ENCODE measurements at places on chromosomes 7 and 10.

GRCh38 chr10:3510741-3511140 lies 274.3 kb downstream of the KLF6 start:
- DNase-seq, result no peak

DNA sequence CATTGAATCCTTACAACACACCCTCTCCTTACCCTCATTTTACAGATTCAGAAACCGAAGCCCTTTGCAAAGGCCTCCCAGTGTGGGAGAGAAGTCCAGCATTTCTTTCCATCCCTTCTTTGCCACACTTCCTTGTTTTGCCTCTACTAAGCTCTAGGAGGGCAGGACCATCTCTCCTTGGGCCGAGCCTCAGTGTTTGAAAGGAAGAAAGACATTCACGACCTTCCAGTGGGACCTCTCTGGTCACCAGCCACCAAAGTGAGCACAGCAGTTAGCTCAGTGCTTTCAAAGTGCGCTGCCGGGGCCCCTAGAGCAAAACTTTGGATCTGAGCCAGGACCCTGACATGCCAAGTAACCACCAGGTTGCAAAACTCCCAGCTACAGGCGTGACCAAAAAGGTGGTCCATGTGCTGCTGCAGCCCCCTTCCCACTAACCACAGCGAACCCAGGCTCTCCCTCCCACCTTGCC lies 12.4 kb downstream of the CTBP2 start:
- DNase-seq, result no peak

DNA sequence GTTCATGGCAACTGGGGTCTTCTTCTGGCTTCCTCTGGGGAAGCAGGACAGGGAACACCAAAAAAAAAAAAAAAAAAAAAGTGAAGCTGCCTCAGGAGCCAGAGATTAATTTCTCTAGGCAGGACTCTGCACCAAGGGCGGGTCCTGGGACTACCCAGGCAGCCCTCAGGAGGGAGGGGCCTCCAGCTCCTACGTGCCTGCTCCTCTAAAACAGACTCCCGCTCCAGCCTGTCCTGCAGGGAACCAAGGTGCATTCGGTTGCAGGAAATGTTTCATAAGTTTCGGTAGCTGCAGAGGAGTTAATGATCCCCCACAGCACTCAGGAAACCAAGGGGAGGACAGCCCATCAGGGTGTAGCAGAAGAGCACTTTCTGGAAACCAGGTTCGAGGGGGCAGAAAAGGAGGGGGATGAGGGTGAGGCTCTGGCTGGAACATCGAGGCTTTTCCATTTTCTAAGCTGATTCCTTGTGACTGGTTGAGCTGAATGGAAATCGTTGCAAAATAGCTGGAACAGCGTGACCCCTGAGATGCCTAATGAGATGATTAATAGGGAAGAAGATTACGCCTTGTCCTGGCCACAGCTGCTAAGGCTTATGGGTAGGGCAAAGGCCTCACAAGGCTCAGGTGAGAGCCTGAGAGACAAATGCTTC lies 84.2 kb downstream of the STRA8 start:
- DNase-seq, result no peak

- no peak for DNase-seq
Measured at GRCh38 chr7:123355576-123356190, 155.9 kb upstream of the SLC13A1 start.

DNA sequence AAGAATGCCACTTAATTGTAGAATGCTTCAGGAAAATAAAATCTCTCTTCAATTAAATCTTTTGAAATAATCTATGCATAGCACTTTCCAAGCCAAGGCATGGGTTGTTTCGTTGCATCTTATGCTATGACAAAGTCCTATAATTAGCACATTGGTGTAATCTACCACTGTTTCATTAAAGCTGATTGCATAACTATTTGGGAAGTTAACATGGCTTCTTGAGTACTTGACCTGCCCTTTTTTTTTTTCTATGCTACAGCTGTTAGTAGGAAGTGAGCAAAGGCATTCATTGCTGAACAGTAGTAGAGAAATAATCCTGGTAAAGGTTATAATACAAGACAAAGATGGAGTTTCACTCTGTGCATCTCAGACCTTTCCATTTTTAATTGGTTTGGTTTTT lies 557.2 kb upstream of the CELF2 start:
- DNase-seq, result no peak

- DNase-seq, result no peak
Measured at GRCh38 chr7:117640465-117640864, 160.6 kb downstream of the CFTR start.

DNA sequence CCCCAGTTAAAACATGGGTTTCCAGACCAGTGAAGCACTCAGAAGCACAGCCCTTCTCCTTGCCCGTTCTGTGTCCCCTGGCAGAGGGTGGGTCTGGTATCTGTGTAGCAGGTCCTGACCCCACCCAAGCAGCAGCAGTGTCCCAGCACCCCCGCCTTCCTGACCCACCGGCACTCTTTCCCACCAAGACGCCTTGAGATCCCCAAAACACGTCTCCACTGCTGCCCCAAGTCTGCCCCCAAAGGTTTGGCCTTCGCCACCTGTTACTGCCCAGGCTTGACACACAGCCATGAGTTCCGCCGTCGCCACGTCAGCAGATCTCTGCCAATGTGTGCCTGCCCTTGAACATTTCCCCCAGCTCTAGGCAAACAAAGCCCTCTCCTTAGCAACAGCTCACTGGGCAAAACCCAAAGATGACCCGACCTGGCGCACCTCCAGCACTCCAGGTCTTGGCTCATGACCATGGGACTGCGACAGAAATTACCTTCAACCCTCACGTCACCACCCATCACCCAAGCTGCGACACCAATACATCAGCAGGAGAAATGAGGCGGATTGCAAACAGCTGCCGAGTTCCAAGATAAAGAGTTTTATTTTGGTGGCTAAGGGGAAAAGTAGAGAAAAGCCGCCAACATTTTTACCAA lies 75.6 kb downstream of the CTBP2 start:
- DNase-seq, result no peak

- no peak for DNase-seq
Measured at GRCh38 chr10:97179731-97180362, 5.9 kb downstream of the SLIT1 start.

DNA sequence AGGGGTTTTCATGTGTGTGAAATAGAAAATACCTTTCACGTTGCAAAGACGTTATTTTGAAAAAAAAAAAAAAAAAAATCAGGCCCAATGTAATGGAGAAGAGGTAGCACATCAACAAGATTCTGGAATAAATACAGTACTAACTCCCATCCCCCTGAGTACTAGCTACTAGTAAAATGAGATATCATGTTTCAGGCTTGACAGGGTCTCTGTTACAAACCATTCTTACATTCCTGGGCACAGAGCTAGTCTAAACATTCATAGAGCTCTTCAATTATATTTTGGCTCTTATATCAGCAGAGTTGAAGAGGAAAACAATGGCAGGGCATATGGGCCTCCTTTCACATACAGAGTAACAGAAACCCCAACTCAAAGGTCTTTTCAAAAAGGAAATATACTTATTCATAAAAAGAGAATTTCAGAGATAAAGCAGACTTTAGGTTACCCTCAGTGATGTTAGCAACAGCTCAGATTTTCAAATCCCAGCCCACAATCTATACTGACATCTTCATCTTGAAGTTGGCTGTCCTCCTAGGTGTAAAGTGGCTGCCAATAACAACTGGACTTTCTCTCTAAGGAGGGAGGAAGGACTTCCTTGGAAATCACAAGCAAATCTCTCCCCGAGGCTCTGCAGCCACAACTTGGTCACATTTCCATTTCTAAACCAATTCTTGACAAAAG lies 18.6 kb downstream of the C7orf33 start:
- no peak for DNase-seq

DNA sequence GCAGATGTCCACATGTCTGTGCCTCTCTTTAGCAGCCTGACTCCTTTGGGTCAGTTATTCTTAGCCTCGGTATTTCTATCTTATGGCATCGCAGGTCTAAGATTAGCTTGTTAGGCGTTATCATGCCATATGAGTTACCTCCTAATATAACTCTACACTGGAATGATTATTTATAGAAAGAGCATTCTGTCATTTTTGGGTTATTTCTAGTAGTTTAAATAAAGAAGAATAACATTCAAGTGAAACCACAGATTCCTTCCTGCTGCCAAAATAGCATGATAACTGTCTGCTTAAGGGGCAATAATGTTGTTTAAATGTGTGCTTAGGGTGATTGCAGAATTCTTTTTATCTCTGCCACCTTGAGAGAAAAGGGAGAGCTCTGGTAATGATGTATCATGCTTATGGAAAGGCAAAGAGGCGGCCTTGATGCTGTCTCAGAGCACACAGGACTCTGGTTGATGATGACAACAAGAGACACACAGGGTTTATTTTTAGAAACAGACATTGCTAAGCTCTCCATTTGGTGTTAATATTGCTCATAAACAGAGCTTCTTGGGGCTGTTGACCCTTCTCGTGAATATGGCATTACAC lies 10.4 kb downstream of the HDAC9 start:
- DNase-seq, result no peak

DNA sequence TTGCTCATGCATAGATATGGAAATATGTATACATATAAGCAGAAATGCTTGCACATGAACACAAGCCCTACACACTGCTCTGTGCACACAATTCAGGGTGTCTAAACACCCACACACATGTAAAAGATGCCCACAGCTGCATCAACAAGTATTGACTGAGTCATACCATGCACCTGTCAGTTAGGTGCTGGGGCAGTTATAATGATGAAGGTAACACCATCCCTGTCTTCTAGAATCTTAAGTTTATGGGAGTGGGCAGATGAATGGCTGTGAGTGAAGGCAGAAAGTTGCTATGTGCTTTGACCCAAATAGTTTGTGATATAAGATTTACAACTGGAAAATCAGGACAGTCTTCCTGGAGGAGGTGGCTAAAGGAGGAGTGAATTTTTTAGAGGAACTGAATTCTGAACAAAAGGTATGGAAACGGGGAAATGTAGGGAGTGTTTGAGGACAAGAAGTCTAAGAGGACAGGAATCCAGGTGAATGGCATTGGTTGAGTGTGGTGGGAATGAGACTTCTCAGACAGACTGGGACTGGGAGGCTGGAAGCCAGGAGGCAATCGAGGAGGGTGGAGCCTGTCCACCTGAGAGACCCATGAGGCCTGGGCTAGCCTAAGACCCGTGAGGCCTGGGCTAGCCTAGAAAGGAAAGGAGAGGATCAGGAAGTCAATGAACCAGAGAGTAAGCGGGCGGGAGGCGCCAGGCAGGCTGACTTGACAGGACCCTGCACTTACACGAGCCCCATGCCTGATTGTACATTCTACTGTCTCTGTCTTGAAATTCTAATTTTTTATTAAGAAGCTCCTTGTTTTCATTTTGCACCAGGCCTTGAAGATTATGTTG lies 20.7 kb downstream of the POLL start:
- DNase-seq, result no peak

- DNase-seq, result no peak
Measured at GRCh38 chr7:47516985-47517600, 64.8 kb downstream of the TNS3 start.

DNA sequence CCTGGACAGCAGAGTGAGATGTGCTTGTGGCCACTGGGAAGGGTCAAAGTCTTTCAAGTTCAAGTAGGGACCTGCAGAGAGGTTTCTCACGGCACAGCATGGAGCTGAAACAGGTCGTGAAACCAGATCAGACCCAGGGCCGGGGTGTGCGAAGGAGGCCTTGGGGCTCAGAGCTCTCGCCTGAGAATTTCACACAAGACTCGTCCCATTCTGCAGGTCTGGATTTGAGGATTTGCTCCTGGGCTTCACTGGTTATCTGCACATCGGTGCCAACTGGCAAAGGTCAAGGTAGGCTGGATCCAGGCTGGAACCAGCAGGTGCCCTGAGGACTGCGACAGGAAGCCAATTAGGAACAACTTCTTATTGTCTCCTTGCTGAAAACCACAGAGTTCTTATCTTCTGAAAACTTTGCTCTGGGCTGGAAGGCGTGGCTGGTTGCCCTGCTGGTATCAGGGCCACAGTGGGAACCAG lies 24.0 kb upstream of the GTF2I start:
- DNase-seq, result no peak

DNA sequence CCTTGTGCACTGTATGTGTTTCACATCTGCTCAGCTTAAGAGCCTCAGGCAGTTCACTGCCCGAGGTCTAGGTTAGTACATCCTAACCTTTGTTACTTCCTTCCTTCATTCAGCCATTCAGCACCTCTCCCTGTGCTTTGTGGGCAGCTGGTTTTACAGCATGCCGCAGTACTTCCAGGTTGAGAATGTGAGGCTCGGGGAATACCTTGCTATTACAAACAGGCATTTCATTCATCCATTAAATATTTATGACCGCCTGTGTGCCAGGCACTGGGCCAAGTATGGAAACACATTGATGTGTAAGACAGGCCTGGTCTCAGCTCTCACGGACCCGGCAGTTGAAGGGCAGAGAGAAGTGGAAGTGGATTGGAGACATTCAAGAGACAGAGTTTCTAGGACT lies 82.4 kb downstream of the SHH start:
- DNase-seq, result no peak

All from stimulated activated CD8-positive, alpha-beta memory T cell treated with anti-CD3 and anti-CD28 coated beads, Interleukin-2, amount 100 ng/mL, for 1 hour (primary cell).